ENCODE measurements at places on chromosomes 7 and 10.

DNA sequence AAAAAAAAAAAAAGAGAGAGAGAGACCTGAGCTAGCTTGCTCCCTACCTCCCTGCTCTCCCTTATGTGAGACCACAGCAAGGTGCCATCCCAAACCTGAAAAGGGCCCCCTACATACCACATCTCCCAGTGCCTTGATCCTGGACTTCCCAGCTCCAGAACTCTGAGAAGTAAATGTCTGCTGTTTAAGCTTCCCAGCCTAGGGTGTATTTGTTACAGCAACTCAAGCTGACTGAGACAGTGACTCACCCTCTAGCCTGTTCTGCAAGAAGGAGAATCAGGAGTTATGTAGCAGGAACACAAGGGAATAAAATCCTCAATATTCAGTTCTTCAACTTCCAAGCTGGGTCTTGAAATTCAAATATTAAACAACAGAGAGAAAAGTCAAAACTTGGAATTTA lies 52.1 kb upstream of the TMEM72 start:
- DNase-seq, result no peak

GRCh38 chr10:25047088-25047487 lies 30.7 kb downstream of the THNSL1 start:
- DNase-seq, result no peak

- DNase-seq, result no peak
Measured at GRCh38 chr7:128352153-128352537, 8.4 kb upstream of the RBM28 start.

DNA sequence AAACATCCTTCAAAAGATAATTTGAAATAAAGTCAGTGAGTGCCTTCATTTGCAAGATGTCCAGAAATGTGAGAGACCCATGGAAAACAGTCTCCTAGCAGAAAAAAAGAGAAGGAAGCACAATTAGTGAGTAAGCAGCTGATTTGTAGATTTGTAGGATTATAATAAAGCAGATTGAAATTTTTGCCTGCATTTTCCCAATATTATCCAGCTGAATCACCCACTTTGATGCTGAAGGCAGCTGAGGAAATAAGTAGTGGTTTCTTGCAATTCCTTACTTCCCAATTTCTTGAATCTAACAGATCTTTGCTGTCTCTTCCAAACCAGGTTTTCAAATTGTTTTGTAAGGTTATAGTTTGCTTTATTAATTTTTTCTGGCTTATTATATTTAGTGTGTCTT lies 181.4 kb downstream of the GNAT3 start:
- no peak for DNase-seq

- no peak for DNase-seq
Measured at GRCh38 chr7:32481921-32482320, 8.3 kb downstream of the LSM5 start.

GRCh38 chr7:49821181-49821580 lies 47.7 kb downstream of the VWC2 start:
- DNase-seq, result no peak

DNA sequence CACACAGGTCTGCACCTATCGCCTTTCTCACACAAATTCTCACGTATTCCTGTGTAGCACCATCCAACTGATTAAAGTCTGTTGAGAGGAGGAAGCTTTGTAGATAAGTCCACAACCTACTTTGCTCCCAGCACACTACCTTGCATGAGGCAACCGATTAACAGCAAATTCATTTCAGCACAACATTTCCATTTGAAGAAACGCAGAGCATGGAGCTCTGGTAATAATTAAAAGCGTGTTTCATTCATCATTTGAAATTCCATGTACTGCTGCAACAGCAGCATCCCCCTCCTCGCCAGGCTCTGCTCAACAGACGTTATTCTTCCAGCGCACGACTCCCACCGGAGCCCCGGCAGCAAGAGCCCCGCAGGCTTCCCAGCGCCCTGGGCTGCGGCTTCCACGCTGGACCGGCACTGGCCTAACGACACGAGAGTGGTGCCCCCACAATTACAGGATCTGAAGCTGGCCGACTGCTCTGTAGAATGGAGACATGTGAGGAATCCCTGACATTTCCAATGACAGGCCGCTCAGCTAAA lies 118.8 kb downstream of the DIP2C start:
- DNase-seq, result no peak

- no peak for DNase-seq
Measured at GRCh38 chr7:151281686-151282085, 33.2 kb upstream of the SMARCD3 start.

- DNase-seq, result no peak
Measured at GRCh38 chr10:11183015-11183414, 165.3 kb downstream of the CELF2 start.

DNA sequence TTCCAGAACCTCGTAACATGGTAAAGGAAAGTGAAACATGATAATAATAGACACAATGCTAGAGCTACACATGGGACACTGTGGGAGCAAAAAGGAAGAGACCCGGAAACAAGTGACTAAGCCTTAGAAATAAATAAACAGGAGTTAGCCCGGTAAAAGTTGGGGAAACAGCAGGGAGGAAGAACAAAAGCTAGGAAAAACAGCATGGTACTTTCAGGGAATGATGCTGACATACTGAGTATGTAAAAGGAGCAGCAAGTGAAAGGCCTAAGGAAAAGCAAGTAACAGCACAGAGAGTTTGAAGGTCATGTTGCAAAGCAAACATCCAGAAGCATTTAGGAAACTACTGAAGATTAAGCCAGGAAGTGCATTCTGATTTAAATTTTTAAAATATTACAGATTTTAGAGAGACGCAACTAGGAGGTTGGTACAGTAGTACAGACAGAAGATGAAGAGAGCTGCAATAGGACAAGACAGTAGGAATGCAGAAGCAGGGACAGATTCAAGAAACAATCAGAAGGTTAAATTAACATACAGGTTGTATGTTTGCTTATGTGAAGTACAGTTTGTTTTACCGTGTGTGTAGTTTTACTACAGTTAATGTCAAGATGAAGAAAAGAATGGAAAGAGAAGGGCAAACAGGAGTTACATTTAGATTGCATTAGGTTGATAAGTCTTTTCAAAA lies 63.7 kb downstream of the ARHGAP12 start:
- no peak for DNase-seq

DNA sequence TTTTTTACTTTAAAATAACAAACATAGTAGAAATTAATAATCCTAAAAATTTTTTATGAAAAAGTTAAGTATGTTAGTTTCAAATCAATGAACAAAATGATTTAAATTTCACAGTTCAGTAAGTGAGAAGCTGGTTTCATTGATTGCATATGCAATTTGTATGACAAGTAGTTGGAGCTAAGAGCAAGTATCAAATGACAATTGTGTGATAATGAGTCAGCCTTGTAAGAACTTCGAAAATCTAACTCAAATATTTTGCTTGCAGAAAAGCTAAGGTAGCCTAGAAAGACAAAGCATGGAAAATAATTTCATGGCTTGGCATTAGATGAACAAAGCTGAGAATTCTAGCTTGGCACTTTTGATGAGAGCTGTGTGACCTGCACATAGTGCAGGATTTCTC lies 111.5 kb downstream of the HDAC9 start:
- no peak for DNase-seq

- no peak for DNase-seq
Measured at GRCh38 chr10:49330127-49330665, 31.2 kb downstream of the C10orf71 start.

DNA sequence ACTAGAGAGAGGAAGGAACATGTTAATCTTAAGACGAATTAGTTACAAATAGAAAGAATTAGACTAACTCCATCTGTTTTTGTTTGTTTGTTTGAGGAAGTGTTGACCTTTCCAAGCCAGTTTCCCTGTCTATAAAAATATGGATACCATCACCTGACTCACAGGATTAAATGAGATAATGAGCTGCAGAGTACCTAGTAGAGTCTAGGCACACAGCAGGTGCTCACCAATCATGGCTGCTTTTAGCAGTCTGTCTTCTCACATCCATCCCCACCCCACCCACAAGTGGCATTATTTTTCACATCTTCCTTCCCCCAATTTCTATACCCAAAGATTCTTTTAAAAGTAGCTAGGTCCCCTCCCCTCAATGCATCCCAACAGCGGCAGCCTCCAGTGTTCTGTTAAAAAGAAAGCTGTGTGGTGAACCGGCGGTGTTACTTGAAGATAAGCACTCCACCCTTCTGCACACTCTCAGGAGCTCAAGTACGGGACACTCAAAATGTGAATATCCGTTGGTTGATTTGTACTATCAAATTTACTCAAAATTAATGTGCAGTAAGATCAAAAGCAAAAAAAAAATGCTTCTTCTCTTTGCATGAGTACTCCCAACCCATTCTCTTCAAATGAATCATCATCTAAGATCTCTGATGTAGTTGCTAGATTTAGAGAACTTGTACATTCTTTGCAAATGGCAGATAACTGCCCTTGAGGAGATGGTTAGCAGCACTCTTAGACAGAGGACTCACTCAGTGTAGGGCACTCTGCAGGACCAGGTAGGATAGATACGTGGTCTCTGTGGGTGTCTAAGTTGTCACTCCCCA lies 145.4 kb upstream of the ASAH2 start:
- DNase-seq, result no peak

GRCh38 chr10:112654794-112655193 lies 207.8 kb downstream of the VTI1A start:
- no peak for DNase-seq

- no peak for DNase-seq
Measured at GRCh38 chr10:118501637-118502440, 93.6 kb downstream of the PRLHR start.
